ENCODE measurements at places on chromosomes 11 and 22.

DNA sequence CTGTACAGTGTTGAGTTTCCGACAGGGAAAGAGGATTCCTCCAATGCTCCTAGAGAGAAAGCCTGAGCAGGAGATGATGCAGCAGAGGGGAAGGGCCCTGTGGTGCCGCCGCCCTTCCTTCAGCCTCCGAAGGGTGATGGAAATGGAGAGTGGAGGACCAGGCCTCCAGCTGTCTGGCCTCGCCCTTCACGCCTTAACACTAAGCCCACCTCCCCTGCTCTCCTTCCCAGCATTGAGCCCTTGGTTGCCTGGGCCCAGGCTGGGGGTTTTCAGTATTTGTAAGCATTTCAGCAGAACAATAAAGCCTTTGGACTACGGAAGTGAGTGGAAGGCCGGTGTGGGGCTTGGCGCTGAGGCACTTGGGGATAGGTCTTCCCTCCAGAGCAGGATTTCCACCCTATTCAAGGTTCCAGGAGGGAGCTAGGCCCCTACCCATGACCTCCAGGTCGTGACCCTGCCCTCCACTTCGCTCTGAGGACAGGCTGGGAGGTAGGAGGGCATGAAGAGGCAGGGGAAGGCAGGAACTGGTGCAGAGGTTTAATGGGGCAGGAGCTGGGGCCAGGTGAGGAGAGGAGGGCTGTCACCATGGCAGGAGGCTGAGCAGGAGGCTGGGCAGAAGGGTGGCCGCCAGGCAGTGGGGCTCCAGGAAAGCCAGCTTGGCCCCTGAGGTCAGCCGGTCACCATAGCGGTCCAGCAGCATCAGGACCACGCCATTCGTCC, 21.6 kb downstream of the TREH start:
- no peak for DNase-seq

DNA sequence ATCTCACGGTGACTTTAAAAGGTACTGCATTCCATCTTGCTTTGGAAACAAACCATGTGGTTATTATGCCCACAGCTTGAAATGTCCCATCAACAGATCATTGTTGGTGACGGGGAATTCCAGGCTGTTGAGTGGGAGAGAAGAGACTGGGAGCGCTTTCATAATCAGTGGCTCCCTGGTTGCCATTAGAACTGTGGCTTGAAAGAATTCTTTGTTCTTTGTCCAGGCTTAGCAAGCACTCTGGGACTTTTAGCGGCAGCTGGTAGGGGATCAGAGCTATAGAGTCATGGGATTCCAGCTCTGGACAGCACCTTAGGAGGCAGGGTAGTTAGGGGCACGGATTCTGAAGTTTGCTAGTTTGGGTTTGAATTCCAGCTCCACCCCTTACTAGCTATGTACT, 22.0 kb downstream of the MMP20 start:
- peak; percentile 38 for DNase-seq

GRCh38 chr11:26846227-26846626, 124.4 kb upstream of the SLC5A12 start:
- DNase-seq = peak; percentile 30

GRCh38 chr11:92852946-92853345, 116.5 kb upstream of the MTNR1B start:
- DNase-seq = no peak

- no peak for DNase-seq
Observed at GRCh38 chr22:35733036-35733435, 15.4 kb downstream of the APOL5 start.

DNA sequence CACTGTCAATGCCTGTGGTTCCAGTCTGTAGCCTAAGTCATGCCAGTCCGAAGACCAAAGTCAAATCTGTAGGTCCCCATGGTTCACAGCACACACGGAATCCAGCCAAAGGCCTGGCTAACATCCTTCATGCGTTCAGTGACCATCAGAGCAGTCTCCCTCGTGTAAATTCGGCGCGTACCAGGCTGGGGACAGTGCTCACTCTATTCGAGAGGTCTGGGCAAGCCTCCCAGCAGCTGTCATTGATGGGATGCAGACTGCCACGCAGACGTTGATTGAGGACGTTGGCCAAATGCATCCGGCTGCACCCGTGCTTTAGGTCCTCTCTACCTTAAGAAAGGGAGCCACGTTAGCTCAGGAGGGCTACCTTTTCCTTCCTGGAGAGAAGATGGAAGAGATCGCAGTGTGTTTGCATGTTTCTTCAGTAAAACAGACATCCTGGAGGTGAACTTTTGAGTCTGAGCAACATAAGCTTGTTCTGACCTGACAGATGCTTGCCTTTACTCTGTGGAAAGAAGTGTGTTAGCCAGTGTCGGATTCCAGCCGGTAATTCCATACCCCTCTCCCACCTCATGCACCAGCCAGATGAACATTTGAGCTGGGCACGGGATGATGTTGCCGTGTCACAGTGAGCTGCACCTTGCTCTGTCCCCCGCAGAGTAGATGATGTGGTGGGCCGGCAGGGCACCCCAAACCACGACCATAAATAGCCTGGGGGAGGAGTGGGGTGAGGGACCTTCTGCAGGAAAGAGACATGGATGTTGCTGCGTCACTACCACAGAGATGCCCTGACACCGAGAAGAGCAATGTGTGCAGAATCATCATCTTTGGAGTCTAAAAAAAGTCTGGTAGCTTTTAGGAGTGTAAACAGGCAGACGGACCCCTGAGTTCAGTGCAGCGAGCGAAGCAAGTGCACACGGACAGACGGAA, 12.2 kb downstream of the CTTN start:
- DNase-seq = no peak

DNA sequence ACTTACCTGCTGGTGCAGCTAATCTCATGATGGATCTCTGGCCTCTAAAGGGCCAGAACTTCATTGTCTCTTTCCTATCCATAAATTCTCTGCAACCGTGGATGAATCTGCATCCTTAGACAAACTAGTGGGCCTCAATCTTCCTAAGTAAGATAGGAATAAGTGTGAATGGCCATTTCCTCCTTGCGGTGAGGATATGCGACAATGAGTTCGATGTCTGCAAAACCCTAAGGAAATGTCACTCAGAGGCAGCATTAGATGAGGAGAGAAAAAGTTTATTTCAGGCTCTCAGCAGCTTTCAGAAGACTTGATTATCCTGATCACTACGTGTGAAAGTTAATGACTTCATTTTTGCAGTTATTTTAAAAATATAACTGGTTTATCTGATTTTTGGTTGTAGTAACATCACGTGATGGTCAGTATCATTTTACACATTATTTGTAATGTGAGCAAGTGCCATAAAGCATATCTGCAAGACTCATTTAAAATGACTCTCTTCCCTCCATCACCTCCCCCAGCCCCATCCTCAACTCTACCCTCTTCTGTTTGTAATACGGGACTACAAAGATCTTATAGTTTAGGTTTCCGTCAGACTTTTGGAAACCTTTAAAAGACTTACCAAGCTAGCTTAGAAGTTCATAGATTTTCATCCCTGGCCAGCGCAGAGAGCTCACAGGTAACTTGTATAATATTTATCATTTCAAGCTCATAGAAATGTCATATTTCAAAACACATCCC, 10.2 kb downstream of the GRAP2 start:
- DNase-seq = no peak

- no peak for DNase-seq
Observed at GRCh38 chr11:117366875-117367274, 39.2 kb downstream of the CEP164 start.

- DNase-seq = no peak
Observed at GRCh38 chr11:33177676-33178336, 16.5 kb upstream of the CSTF3 start.

- no peak for DNase-seq
Observed at GRCh38 chr11:44992181-44992582, 41.5 kb upstream of the TP53I11 start.

GRCh38 chr11:131254254-131254653, 116.2 kb upstream of the NTM start:
- no peak for DNase-seq

DNA sequence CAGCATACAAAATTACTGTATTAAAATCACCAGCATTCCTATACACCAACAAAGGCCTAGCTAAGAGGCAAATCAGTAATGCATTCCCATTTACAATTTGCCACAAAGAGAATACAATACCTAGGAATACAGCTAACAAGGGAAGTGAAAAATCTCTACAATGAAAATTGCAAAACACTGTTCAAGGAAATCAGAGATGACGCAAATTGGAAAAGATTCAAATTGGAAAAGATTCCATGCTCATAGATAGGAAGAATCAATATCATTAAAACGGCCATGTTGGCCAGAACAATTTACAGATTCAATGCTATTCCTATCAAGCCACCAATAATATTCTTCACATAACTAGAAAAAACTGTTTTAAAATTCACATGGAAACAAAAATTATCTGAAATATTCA, 123.0 kb upstream of the ANO5 start:
- no peak for DNase-seq

GRCh38 chr11:124633355-124633754, 10.7 kb downstream of the TBRG1 start:
- DNase-seq = no peak

- no peak for DNase-seq
Observed at GRCh38 chr22:46657655-46657953, 37.4 kb downstream of the GRAMD4 start.

- no peak for DNase-seq
Observed at GRCh38 chr11:96141626-96142025, 201.4 kb downstream of the MAML2 start.

DNA sequence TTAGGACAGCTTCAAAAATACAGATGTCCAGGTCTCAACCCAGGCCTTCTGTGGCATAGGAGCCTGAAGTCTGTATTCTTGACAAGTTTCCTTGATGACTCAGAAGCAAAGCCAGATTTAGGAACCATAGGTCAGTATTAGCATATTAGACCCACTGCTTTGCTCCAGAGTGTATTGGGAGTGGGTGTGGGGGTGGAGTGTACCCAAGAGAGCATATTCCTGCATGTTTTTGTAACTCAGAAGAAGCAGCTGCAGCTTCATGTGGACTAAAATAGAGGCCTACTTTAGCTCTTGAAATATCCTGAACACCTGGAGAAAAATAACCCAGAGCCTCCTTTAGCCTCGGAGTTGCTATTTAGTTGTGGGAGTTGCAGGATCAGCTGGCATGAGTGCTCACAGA, 106.7 kb downstream of the CCDC81 start:
- no peak for DNase-seq

- DNase-seq = no peak
Observed at GRCh38 chr11:68524213-68524612, 63.7 kb downstream of the PPP6R3 start.

DNA sequence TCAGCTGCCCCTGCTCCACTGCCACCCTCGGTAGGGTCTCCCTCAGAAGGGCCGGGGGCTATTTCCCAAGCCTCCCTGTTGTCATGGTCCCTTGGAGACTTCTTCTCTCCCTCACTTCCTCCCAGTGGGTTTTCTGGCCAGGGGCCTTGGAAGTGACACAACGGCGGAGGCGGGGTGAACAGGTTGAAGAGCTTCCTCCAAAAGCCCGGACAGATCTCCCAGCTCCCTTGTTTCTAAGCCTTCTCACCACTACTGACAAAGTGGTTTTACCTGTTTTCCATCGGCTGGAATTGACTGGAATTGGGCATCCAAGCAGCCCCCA, 14.5 kb downstream of the MYH9 start:
- no peak for DNase-seq

GRCh38 chr11:61916737-61917333, 531 bp downstream of the RAB3IL1 start:
- no peak for DNase-seq

DNA sequence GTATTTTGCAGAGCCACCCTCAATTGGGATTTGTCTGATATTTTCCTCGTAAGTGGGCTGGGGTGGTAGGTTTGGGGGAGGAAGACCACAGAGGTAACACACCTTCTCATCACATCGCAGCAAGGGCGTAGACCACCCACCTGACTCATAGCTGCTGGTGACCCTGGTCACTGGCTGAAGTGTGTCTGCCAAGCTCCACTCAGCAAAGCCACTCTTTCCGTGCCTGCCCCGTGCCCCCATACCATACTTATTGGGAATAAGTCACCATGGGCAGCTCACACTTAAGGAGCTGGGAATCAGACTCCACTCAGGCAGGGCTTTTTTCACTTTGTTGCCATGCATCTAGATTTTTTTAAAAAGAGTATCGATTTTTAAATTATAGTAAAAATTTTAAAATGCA, 111.6 kb downstream of the PHF21B start:
- DNase-seq = no peak

GRCh38 chr22:23245799-23246136, 65.5 kb downstream of the BCR start:
- DNase-seq = no peak

- no peak for DNase-seq
Observed at GRCh38 chr11:69257838-69258658, 35.9 kb upstream of the MYEOV start.

DNA sequence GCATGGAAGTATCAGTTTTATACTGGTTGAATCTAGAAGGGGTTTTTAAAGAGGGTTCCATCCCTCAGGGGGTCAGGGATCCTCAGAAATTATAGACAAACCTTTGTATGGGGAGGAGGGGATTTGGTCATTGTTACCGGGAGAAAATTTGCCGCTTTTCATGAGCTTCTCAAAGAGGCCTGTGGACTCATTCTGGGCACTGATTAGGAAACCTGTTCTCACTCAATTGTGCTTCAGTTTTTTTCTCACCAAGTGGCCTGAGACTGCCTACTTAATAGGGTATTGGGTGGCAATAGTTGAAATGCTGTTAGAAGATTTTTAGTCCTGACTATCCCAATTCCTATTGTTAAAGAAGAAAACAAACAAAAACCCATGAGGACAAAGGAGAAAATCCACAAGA, 14.0 kb downstream of the MPEG1 start:
- no peak for DNase-seq

- DNase-seq = peak; percentile 97
Observed at GRCh38 chr22:27224485-27225374, 567.3 kb downstream of the MIAT start.

DNA sequence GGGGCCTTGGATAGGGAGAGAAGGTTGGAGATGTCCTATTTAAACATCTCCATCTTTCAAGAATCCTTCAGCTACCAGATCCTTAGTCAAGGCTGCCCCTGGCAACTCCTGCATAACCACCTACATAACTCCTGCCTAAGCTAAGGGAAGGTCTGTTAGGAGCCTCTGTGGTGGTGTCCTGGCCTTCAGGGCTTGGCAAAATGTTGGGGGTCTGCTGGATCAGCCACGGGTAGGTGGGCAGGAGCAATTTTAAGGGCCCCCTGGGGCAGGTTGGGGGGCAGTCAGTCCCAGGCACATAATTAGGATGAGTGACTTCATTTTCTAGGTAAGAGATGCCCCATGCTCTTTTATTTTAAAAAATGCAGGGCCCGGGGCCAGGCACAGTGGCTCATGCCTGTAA, 25.9 kb downstream of the USH1C start:
- DNase-seq = no peak

- no peak for DNase-seq
Observed at GRCh38 chr22:50670914-50671538, 1.6 kb upstream of the SHANK3 start.

DNA sequence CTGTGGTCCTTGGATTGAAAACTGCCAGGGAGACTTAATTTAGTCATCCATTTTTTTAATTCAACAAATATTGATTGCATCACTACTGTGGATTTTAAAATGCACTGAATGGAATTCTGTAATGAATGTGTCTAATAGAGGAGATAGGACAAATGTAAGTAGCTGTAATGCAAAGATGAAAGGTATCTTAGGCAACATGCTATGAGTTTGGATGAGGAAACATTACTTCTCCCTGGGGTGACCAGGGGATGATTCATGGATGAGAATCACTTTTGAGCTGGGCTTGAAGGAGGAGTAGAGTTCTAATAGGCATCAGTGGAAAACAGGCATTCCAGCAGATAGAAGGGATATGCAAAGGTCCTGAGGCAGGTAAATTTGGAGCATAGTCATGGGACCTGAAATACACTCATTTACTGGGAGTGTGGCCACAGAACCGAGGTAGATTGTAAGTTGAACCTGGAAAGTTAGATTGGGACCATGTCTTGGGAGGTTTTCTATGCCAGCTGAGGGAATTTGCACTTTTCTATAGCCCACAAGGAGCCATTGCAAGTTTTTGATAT, 43.4 kb downstream of the PKNOX2 start:
- no peak for DNase-seq

Measured in fibroblast of lung (primary cell).